Islet precursor cell (in vitro differentiated cells): ENCODE measurements at places on chromosomes 3 and 15.

DNA sequence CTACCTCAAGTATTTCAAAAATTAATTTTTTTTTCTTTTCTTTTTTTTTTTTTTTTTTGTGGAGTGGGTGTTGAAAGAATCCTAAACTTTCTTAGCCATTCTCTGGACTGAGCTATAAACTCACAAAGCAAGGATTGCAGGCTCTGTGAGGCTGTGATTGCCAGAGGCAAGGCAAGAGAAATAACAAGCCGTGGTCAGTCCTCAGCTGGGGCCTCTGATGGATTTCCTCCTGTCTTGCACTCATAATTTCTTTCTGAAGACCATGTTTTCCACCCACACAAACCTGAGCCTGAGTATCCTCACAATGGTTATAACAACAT, 1.3 kb downstream of the CX3CR1 start:
- DNase-seq: no peak

- DNase-seq: no peak
These were observed 4.4 kb upstream of the IQSEC1 start for GRCh38 chr3:13077431-13078162.

- DNase-seq: no peak
These were observed 96.6 kb downstream of the CGNL1 start for GRCh38 chr15:57472861-57473260.

DNA sequence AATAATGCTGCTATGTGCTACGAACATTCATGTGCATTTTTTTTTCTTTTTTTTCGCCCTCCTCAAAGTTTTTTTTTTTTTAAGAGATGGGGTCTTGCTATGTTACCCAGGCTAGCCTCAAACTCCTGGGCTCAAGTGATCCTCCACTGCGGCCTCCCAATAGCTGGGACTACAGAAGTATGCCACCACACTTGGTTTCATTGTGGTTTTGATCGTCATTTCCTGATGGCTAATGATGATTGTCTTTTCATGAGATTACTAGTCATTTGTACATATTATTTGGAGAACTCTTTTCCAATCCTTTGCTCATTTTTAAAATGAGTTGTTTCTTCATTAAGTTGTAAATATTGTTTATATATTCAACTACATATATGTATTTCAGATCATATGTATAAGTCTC, 48.8 kb downstream of the FBXO22 start:
- DNase-seq: no peak

DNA sequence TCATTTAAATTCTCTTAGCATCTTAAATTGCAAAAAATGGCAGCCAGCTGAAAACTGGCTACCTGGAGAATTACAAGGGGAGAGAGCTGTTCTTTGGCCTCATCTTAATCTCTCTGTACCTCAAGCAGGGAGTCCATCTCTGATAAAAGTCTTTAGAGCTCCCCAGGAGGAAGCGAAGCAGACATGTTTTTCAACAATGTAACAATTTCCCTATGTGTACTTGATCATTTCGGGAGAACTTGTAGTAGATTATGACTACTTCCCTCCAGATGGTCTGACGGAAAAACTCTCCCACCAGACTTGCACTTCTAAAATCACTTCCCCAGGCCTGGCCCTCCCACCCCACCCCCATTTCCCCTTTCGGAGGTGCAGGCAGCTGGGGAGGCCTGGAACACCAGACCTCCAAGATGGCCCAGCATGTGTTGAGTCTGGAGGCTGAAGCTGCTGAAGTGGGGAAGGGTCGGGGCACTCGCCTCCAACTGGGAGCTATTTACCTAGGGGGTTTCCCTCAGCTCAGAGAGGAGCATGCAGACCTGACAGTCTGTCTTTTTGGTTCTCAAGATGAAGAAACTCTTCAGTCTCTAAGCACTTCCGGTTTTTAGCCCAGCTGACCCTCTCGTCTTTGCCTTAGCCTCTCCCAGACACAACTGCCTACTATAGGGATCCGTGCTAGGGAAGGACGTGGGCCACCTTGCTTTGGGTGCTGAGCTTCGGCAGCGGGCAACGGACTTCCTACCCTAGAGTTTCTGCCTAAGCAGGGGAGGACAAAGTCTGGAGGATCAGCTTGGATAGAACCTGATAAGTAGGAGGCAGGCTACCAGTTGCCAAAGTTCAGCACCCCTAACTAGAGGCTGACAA, 164.0 kb upstream of the TBL1XR1 start:
- no peak for DNase-seq

- DNase-seq: no peak
These were observed 85.8 kb downstream of the THBS1 start for GRCh38 chr15:39666677-39667076.

DNA sequence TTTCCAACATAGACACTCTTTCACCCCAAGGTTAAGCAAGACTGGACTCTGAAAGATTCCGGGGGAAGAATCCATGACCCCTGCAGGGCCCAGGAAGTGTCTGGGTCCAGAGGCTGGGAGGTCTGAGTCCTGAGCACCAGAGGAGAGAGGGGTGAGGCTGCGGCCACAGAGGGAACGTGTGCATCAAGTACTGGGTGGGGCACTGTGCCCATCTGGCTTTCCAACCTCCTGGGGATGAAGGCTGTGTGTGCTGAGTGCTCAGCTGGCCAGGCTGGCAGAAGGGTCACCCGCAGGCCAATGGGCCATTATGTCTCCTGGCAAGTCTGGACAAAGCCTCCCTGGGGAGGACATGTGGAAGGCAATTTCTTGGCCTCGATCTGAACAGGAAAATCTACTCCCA, 3.3 kb downstream of the CHRNA3 start:
- DNase-seq: no peak

DNA sequence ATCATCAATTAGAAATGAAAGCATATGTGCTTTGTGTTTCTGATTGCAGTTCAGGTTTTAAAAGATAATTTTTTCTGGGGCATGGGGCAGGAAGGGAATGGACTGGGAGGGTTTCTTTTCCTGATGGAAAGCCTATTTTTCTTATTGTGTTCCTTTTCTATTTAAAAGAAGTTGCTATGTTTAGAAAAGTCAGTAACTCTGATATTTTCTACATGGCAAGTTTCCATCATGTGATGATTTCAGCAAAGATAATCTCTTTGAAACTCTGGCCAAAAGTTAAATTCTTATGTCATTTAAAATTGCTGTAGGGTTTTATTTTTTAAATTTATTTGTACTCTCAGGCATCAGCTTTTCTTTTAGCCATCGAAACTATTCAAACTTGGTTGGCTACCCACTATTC, 601.2 kb downstream of the FOXP1 start:
- no peak for DNase-seq

GRCh38 chr3:150059729-150060128, 89.0 kb upstream of the PFN2 start:
- no peak for DNase-seq

GRCh38 chr3:66335671-66336070, 114.9 kb downstream of the SLC25A26 start:
- no peak for DNase-seq
